Pulmonary artery endothelial cell (primary cell): ENCODE measurements at places on chromosomes 5 and 9.
A peak's percentile ranks its signal among the peaks of the same experiment; 100 is the strongest.

GRCh38 chr9:36729906-36730305 lies 157.2 kb downstream of the MELK start:
- no peak for DNase-seq

GRCh38 chr5:154444556-154445421 lies 1.0 kb upstream of the SAP30L start:
- no peak for DNase-seq

DNA sequence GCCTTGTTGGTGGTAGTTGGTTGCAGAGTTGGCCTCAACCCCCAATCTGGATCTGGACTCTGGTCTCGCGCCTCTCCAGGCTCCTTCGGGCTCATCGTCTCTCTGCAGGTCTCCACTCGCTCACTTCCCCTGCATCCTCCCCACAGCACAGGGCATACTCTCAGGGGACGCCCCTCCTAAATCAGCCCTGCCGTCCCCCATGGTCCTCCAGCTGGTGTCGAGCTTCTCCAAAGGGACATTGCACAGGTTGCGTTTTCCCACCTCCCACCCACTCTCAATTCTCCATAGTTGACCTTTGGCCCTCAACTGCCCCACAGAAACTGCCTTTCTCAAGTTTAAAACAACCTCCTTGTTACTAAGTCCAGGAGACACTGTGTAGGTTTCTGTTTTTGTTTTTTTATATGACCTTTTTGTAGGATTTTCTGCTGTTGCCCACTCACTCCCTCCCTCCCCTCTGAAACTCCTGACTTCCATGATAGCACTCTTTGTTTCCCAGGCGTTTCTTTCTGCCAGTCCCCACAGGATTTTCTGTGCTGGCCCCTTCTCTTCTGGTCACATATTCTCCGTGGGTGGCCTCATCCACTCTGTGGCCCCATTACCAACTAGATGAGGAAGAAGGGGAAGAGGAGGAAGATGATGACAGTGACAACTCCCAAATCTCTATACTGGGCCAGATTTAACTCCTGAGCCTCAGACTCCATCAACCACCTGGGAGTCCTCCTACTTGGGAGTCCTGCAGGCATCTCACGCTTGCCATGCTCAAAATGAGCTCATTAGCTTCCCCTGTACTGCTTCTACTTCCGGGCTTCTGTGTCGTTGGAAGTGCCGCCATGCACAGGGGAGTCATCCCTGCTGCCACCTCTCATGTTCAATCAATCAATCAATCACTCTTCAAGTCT lies 50.3 kb downstream of the ALG2 start:
- no peak for DNase-seq

GRCh38 chr9:99211746-99212145 lies 10.0 kb downstream of the ALG2 start:
- no peak for DNase-seq

DNA sequence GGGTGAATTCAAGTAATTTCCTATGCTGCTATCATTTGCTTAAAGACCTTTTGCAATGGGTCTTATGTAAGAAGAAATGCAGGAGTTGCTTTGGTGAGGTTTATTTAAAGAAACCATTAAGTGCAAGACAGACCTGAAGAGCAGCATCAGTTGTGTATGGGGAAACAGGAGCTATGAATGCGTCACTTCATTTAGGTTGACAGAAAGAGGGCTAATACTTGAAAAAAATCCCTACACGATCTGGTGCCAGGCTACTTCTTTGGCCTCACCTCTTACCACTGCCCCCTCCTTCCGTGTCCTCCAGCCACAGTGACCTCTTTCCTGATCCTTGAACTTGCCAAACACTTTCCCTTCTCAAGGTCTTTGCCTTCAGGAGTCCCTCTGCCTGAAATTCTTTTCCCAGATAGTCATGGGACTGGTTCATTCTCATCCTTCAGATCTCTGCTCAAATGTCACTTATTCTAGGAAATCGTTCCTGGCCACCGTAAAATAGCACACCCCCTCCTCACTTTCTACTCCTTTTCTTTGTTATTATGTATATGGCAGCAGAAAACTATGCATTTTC lies 1.4 kb upstream of the JAK2 start:
- DNase-seq, result no peak

GRCh38 chr9:27771803-27772545 lies 198.7 kb upstream of the C9orf72 start:
- DNase-seq, result no peak

- DNase-seq, result no peak
Observed at GRCh38 chr5:141633871-141634561, 2.6 kb downstream of the HDAC3 start.

- DNase-seq, result no peak
Observed at GRCh38 chr5:159780246-159780645, 136.0 kb upstream of the ADRA1B start.

DNA sequence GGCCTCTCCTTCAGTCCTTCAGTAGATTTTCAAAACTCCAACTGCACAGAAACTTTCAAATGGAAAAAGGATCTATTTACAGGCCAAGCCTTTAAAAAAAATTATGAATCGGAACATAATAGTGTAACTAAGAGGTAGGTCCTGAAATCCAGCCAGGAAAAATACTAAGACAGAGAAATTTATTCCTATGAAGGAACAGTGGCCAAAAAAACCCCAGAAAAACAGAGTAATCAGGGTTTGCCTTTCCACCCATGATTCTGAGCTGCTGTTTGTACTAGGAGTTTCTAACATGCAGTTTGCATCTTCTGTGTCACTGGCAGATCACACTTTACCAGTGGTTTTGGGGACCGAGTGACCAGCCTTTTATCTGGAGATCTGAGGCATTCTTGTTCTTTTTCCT lies 93.1 kb upstream of the TMED7 start:
- no peak for DNase-seq

DNA sequence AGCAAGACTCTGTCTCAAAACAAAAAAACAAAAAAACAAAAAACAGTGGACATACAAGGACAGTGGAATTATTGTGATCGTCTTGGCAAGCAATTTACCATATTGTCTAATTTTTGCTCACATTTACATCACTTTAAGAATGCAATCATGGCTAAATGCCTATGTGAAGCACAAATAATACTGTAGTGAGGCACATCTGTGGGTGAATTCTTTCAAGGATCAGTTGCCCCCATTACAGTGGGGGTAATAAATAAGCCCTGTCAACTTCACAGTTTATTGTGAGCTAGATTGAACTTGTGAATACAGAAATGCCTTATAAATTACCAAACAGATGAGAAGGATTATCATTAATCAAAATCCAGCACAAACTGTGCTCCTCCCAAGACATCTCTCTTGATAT lies 150.2 kb upstream of the PAPPA start:
- no peak for DNase-seq

DNA sequence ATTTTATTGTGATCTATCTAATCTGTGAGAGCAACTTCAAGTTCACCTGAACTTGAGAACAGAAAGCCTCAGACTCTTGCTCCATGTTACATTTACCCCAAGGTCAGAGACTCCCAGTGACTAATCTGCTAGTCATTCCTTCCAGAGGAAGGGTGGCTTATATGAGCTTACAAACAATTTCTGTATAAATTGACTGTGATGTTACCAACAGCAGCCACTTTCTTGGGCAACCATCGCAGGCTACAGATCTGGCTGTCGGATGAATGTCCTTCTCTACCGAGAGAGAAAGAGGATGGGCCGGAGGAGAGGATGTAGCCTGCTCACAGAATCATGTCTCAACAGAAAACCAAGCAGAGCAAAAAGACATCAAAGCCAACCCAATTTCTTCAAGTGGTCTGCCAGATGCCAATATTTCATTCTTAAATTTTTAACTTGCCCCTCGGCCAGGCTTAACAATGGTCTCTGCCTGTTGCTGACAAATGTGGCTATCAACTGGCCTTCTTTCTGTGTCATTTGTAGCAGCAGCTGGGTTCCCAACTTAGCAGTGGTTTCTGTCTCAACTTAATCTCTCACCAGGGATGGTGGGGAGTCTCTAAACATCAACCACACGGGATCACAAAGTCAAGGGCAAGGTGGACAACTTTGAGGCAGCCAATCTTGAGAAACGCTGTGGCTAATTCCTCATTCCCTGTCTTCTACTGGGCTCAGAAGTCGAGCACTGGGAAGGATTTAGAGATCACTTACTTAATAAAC lies 81.3 kb downstream of the RAPGEF1 start:
- DNase-seq, result peak; percentile 80

GRCh38 chr9:108645520-108645919 lies 210.3 kb downstream of the ACTL7B start:
- DNase-seq, result no peak

- DNase-seq, result no peak
Observed at GRCh38 chr5:59007460-59008063, 424.7 kb downstream of the RAB3C start.

DNA sequence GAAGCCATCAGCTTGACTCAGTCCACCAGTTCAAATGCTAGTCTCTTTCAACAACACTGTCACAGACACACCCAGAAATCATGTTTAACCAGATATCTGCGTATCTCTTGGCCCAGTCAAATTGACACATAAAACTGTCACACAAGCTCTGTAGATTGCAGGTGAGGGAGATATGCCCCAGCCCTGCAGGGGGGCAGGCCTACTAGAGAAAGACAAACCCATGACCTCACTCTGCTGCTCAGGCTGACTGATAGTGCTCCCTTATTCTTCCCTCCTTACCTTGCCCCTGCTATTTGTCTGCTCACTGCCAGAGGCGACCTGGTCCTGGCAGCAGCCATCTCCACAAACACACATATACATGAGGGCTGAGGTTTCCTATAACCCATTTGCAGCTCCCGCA lies 351.3 kb downstream of the DRD1 start:
- DNase-seq, result no peak
